ENCODE measurements at places on chromosomes 2 and 18.

DNA sequence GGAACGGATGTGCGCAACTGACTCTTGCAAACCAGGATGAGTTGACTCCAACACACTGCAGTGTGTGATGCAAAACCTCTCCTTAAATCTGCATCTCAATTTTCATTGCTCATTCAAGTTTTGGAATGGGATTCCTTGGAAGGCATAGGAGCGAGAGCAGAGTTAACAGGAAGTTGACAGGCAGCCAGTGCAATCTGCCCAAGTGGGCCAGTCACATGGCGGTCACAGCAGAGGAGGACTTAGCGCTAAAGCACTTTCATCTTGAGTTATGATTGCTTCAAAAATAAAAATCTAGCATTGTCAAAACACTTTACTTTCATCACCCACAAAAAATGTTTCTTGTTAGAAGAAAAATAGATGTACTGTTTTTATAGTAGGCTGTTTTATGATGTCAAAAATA lies 439.0 kb downstream of the FBXO15 start:
- no peak for DNase-seq

- DNase-seq, result no peak
Measured at GRCh38 chr2:127542231-127542630, 6.7 kb downstream of the MYO7B start.

- no peak for DNase-seq
Measured at GRCh38 chr2:101900375-101900774, 91.4 kb upstream of the IL1R2 start.

DNA sequence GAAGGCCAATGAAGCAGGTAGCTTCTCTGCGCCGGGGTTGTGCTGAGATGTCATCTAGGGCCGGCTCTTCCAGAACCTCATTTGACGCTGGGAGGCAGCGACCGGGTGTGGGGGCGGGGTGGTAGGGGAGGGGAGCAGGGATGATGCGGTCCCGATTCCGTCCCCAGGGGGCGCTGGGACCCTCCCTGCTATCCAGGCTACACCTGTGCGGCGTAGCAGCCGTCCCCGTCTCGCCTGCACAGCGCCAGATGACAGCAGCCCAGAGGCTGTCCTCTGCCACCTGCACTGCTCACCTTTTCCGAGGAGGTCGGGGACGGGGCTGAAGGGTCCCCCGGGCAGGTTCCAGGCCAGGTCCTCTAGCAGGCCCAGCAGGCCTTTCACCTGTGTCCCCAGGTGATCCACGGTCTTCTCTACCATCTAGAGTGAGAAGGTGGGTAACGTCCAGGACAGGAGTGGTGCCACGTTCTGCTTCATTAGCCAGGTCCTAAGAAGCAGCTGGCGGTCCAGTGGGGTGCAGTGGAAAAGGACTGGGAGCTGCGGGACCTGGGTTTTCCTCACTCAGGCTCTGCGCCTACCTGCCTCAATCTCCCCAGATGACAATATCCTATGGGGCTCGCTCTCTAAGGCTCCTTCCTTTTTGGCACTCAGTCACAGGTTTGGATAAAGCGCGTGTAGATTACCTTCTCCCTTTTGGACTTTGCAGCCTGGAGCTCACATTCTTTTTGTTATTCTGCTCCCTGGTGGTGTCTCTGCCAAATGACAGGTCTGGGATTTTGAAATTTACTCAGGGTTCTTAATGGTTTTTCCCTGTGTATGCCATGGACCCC lies 56.0 kb upstream of the RAB6C start:
- DNase-seq, result no peak

GRCh38 chr18:42559069-42559690 lies 556.3 kb downstream of the RIT2 start:
- no peak for DNase-seq

DNA sequence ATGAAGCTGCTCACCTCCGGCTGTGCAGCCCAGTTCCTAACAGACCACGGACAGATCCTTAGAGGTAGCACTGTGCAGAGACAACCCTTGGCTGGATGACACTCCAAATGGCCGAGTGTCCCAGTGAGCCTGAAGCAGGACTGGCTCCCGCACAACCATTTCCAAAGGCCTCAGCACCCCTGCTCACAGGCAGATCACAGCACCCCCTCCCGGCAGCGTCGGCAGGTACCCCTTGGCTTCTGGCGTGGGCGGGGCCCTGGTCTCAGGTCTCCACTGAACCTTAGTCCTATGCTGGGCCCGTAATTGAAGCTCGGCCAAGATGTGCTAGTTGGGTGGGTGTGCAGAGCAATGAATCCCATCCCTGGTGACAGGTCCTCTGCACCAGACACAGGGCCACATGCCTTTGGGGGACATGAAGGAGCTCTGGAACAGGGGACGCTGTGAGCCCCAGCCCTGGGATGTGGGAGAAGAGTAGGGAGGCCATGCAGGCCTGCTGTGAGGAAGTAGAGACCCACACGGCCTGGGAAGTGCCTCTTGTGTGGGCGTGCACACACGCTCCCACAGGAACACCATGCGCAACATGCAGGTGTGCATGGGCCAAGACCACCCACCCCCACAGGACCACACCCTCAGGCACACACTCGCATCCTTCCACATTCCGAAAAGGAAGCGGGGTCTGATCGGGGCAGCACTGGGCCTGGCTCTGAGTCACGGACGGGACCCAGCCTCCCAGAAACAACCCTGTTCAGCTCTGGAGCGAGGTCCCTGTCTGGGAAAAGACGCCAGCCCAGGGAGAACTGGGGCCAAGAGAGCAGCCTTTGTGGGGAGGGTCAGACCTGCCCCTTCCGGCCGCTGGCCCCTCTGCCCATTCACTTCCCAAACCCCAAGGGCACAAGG lies 2.8 kb downstream of the DUSP2 start:
- peak; percentile 39 for DNase-seq

GRCh38 chr2:218478544-218478943 lies 59.6 kb downstream of the VIL1 start:
- DNase-seq, result no peak

- no peak for DNase-seq
Measured at GRCh38 chr2:34736482-34736881, 1137.4 kb upstream of the FAM98A start.

- DNase-seq, result no peak
Measured at GRCh38 chr2:236813766-236814165, 244.1 kb downstream of the ACKR3 start.

DNA sequence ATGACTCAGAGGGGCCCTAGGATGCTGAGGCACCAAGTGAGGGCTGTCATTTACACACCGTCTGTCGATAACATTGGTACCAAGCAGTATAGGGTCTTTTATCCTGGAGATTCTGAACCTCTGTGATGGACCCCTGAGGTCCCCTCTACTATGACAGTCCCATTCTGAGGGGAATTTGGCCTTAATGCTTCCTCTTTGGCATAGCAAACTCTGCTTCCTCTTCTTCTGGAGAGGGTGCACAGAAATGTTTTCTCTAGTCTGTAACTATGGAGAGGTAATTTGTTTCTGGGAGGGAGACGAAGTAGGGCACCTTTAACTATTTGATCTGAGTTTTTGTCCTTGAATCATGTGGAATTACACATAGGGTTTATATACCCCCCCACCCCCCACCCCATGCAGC lies 44.8 kb downstream of the INPP4A start:
- DNase-seq, result no peak

DNA sequence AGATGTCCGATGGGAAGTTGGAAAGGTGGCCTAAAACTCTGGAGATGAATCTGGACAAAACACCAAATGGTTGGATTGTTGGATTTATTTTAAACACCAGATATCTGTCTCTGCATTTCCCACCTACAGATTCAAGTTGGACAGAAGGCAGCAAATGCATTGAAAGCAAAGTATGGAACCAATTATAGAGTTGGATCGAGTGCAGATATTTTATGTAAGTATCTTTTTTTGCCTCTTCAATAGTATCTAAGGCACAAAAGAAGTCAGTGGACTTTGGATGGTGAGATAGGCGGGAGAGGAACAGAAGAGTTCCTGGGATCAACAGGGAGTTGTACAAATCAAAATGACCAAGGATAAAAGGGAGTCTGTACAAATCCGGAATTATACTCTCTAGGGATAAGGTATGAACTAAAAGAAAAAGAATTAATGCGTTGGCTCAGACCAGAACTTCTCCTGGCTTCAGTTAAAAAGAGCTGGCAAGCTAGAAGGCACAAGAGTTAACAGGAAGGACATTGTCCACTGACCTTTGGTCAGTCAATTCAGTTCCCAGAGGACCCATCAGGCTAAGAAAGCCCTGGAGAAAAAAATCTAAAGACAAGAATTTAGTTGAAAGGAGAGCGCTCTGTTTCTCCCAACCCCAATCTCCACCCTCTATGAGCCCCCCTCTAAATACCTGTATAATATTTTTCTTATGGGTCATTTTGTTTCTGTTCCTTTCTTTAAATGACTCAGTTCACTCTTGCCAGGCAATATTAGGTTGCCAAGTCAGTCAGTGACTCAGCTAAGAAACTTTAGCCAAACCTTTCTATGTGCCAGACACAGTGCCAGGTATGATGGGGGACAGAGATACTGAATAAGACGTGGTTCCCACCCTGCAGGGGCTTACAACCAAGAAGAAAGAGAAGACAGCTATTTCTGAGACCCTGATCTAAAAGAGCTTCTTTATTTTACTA lies 29.1 kb downstream of the CPO start:
- DNase-seq, result no peak

DNA sequence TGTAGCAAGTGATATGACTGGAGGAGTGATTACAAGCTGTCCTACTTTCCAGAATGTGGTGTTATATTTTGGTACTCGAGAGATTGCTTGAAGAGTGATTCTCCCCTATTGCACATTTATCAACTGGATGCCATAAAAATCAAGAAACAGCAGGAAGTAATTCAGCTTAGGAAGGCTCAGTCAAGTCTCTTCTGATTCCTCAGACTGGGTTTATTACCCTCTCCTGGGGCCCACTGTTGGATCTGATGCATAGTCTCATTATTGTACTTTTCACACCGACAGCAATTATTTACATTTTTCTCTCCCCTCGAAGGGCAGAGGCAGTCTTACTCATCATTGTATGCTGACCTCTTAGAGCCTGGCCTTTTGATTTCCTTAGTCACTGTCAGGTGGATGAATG lies 9.3 kb downstream of the NOSTRIN start:
- no peak for DNase-seq

DNA sequence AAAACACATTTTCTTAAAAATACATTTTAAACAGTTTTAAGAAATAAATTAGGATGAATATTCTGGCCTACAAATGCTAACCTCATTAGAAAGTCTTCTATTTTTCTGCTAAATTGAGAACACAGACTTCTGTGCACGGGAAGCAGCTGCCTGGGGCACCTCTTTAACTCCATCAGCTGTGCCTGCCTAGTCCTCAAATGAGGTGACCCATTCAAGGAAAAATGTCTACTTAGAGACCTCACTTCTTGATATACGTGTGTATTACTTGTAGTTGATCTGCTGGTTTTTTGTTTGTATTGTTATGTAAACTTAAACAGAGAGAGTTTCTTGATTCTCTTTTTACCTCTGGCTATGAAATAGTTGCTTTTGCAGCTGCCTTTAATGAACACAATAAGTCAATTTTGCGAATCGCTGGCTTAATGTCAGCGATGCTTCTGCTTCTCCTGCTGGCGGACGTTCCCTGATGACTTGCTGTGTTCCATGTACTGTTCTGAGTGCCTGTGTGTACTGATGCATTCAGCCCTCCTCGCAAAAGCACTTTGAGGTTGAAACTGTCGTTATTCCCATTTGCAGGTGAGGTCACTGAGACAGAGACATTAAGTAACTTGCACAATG lies 88.7 kb upstream of the TXNDC2 start:
- no peak for DNase-seq

DNA sequence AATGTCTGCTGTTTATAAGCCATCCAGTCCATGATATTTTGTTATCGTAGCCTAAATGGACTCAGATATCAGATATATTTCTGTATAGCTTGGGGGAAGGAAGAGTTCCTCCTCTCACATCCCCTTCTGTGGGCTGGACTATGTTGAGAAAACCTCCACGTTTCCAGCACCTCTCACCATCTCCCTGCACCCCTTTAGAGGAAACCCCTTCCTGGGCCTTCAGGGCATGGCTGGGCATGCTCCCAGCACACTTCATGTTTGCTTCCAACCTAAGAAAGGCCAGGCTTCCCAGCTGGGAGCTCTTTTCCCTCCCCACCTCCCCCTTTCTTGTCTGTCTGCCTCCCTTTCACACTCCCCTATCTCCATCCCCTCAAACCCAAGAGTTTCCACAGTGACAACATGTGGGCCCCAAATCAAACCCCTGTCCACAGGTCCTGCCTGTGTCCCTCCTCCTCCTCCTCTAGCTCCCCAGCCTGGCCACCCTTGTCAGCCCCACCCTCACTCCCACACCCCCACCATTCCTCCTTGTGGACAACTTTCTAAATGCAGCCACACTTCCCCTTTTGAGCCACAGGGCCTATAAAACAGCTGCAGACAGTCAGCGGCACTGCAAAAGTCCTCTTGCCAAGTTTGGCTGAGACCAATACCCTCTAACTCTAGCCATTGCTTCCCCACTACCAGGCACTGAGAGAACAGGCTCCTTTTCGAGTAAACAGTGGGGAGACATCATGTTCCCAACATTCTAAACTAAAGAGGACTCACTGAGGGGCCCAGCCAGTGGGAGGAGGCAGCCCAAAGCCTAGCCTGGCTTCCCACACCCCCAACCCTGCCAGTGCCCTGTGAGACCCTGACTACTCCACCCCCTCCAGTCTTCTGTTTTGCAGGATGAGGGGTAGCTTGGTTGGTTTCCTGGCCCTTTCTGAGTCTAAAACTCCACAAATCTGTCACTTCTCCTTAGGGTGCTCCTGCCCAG lies 120.5 kb downstream of the ZFP36L2 start:
- no peak for DNase-seq

DNA sequence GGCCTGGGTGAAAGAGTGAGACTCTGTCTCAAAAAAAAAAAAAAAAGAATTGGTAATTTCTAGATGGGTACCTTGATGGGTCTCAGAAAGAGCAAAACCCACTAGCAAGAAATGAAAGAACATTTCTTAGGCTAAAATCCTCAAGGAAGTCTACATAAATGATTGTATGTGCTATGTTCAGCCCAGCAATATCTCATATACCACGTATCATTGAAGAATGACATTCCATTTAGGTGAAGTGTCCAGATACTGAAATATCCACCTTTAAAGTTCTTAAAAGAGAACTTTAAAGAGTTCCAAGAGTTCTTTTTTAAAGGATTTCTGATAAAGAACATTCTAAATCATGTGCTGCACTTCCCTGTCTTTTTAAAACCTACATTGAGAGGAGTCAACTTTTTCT lies 19.2 kb downstream of the NRP2 start:
- DNase-seq, result no peak

DNA sequence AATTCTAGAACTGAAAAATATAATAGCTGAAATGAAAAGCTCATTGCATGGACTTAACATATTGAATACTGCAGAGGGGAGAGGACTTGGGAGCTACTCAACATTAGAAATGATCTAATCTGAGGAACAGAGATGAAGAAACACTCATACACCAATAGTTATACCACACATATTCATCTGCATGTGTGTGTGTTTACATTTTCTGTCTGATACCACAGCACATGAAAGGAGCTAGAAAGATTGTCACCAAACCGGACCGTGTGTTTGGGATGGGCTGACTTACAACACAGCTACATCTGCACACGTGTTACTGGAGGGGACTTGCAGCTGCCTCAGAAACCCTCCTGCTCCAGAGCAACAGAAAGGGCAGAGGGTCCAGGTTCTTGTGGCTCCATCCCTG lies 47.8 kb downstream of the PXDN start:
- DNase-seq, result no peak

All from T-cell (primary cell).